Thoracic aorta endothelial cell (primary cell): ENCODE measurements at places on chromosomes 5 and 9. TPM values are rescaled to one million over a fixed set of nuclear protein-coding genes. Genes with fewer than 3 reads are reported as not detected.

The CRB2 gene
- not detected in 2 replicates for total RNA-seq

The COL15A1 gene
- not detected in 2 replicates for total RNA-seq

The IFNA13 gene
- total RNA-seq = not detected in 2 replicates

The KLHL3 gene
- 18.3 and 29.7 TPM in 2 replicates for total RNA-seq

The AKNA gene
- total RNA-seq = 10.1 and 15.1 TPM in 2 replicates
